COR-L47 (cell line): ENCODE measurements at places on chromosomes 16 and 17.

DNA sequence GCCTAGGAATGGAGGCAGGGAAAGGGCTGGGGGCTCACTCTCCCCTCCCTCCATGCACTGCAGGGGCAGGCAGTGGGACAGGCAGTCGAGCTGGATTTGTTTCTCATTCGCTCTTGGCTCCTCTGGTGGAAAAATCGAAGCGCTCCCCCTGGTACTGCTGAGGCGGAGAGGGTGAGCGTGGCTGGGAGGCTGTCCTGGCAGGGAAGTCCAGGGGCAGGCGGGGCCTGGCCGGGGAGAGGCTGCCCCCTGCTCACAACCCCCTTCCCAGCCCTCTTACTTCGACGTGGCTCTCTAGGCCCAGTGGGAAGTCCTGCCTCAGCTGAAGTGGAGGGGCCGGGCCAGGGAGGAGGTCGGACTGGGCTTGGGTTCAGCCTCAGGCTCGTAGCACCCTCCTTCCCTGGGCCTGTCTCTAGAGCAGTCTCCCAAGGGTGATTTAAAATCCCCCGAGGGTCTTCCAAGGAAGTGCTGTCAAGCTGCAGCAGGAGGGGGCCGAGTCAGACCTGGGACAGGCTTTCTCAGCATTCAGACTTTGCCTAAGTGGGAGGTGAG, 16.5 kb upstream of the TMEM92 start:
- DNase-seq = no peak

GRCh38 chr17:45172541-45173286, 11.0 kb downstream of the HEXIM2 start:
- DNase-seq = peak; percentile 31

GRCh38 chr16:67311607-67312488, 14.7 kb downstream of the KCTD19 start:
- no peak for DNase-seq

DNA sequence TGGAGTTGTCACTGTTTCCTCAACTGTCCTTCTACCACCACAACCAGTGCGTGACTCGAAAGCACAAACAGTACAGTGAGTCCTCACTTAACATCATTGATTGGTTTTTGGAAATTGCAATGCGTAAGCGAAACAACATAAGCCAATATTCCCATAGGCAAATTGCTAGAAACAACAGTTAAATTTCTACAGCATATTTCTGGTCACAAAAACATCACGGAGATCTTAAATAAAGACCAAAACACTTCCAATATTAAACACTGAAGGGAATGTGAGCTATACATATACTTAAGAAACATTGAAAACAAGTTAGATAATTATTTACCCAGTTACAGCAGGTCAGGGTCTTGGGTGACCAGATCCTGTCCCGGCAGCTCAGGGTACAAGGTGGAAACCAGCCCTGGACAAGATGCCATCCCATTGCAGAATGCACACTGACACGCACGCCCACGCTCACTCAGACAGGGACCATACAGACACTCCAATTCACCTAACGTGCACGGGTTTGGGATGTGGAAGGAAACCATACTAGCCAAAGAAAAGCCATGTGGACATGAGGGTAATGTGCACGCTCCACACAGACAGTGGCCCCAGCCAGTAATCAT, 4.7 kb downstream of the SLC13A5 start:
- no peak for DNase-seq

- DNase-seq = no peak
Measured at GRCh38 chr17:72063262-72063661, 57.6 kb upstream of the SOX9 start.

- no peak for DNase-seq
Measured at GRCh38 chr16:35741546-35741945, 2282.1 kb downstream of the TP53TG3F start.

- DNase-seq = no peak
Measured at GRCh38 chr17:54191261-54191660, 368.5 kb downstream of the KIF2B start.

DNA sequence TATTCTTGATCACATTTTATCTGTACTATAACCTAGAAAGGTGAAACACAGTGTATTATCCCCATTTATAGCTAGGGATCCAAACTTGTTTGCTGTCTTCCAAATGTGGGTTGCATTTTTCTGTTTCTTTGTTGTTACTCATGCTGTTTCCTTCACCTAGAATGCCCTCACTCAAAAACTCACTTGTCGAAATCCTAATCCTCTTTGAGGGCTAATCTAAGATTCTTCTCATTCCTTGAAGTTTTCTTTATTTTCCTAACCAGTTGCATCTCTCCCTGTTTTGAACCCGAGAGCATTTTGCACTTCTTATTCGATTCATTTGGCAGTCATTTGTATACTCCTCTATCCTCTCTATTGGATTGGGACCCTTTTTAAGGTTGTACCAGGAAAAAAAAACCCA, 9.6 kb downstream of the CALCOCO2 start:
- no peak for DNase-seq

DNA sequence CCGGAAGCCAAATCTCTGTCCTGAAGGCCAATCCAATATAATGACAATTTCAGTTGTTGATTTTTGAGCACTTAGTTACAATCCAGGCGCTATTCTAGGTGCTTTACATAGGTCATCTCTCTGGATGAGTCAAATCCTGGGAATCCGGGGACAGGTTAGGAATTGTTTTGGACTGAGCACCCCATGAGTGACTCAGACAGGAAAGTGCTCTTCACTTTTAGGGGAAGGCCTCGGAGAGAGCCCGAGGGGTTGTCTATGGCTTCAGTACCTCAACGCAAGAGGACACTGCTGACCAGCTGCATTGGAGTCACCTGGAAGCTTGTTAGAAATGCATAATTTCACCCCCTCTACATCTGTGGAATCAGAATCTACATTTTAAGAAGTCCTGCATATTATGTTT, 108.8 kb downstream of the IRX5 start:
- DNase-seq = no peak

- DNase-seq = no peak
Measured at GRCh38 chr17:29757788-29758187, 135.1 kb upstream of the CORO6 start.

- no peak for DNase-seq
Measured at GRCh38 chr17:54770836-54771235, 129.8 kb upstream of the TOM1L1 start.

DNA sequence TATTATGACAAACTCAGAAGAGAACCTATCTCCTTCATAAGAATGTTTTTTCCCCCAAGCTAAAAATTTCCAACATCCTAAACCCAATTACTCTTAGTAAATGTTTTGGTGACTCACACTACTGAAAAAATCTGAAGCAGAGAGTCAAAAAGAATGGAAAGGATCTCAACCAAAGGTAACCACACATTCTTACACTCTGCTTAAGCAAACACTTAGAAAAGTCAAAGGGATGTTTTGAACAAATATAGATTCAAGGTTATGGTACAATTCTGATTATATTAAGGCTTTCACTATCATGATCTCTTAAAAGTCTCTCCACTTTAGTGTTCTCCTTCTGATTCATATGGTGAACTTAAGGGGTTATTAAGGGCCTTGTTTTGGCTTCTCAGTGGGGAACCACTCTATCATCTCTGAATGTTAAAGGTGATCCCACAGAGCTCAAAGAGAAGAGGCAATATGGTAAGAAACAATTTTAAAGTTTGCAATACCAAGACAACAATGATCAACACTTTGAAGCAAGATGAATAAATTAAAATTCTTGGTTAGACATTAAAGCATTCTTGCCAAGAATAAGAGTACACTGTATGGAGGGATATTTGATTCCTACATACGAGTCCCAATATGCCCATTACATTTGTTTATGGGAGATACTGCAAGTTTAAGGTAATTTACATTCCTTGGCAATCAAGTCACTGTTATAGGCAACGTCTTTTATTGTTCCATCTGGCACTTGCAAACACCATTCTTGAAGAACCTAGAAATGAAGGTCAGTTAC, 69.2 kb downstream of the CDC27 start:
- DNase-seq = no peak

GRCh38 chr17:30376621-30377452, 1.9 kb upstream of the CPD start:
- peak; percentile 75 for DNase-seq

GRCh38 chr17:12020642-12021622, at the start of gene MAP2K4:
Gene MAP2K4, plus strand, starts transcription at chr17:12020877. Its CDS starts 10 bp downstream, at chr17:12020887.
- peak; percentile 48 for DNase-seq

- no peak for DNase-seq
Measured at GRCh38 chr17:74618451-74618850, 5.1 kb downstream of the CD300E start.

DNA sequence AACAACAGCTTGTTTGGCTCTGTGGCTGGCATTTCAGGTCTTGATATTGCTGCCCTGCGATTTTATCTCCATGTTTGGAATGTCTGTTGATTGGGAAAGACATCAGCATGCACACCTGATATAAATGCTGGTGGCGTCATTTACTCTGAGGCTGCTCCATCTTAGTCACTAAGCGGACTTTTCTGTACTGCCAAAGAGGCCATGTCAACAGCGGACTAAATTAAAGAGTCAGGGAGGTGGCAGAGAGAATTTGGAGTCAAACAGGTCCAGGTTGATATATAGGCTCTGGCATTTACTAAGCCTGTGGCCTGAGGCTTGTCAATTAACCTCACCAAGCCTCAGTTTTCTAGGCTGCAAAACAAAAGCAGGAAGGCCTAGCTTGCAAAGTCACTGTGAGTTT, 6.2 kb downstream of the RBFOX1 start:
- DNase-seq = no peak

DNA sequence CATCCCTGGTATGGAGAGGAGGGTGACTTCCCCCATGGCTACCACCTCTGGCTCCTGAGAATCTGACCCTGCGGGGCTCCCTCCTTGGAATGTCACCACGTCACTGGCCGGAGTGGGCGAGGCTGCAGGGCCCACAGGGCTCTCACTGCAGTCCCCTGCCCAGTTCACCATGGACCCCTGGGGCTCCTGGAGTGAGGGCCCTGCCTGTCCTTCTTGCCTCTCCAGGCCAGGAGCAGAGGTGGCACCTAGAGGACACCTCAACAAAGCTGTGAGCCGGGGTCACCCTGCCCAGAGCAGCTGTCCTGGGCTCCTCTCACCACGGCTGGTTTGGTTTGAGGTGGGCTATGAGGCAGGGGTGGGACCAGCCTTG, 67.8 kb upstream of the GNG13 start:
- no peak for DNase-seq

GRCh38 chr16:89406277-89406888, 84.0 kb downstream of the ANKRD11 start:
- no peak for DNase-seq

- no peak for DNase-seq
Measured at GRCh38 chr17:80425835-80426426, 11.0 kb downstream of the ENDOV start.

- peak; percentile 52 for DNase-seq
Measured at GRCh38 chr16:73545755-73546154, 497.8 kb upstream of the ZFHX3 start.

GRCh38 chr16:57947261-57947660, 23.7 kb downstream of the CNGB1 start:
- no peak for DNase-seq

GRCh38 chr17:82848022-82848592, 8.3 kb upstream of the ZNF750 start:
- DNase-seq = no peak

DNA sequence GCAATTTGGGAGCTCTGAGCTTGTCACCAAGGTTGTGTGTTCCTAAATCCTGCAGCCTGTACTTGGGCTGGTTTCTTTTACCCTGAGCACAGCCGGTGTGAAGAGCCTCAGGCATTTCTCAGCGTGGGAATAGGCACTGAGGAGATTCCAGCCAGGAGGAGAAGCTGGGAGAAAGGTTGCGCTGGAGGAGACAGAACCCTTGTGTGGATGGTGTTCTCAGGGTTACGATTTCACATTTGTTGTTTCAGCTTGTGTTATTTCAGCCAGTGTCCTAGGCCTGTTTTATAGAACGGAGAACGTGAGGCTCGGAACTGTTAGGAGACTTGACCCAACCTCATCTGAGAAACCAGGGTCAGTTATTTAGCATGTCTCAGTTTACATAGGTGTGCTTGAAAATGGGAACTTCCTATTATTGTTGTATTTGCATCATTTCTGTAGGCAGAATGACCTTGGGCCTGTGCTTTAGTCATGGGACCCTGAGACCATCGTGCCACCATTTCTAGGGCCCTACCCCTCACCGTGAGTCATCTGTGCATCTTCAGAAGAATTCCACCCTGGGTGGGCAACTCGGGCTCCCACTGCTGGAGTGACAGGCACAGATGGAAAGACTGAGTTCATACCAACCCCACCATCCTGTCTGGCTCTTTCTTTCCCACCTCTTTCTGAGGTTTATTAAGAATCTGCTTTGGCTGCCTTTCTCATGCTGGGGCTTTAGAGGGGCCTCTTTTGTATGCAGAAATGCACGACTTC, 134.9 kb downstream of the MSI2 start:
- no peak for DNase-seq

GRCh38 chr16:30335598-30336474, 19.3 kb downstream of the CD2BP2 start:
- no peak for DNase-seq

DNA sequence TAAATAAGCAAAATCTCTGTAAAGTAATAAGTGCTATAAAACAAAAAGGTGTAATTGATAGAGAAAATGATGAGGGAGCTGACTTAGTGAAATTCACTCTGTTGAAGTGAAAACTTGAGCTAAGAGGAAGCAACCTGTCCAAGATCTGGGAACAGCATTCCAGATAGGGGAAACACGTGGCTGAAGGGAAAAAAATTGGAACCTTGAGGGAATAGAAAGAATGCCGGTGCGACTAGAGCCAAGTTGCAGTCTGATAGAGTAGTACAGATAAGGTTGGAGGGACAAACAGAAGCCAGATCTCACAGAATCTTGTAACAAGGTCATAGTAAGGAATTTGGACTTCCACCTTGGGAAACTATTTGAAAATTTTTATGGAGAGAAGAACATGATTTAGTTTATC, 623 bp upstream of the DDX52 start:
- no peak for DNase-seq

- DNase-seq = no peak
Measured at GRCh38 chr17:49382556-49382955, 20.5 kb upstream of the ZNF652 start.

- no peak for DNase-seq
Measured at GRCh38 chr17:8668176-8668740, 37.7 kb upstream of the MYH10 start.

GRCh38 chr17:77404812-77405581, 264.2 kb downstream of the SEC14L1 start:
- no peak for DNase-seq

DNA sequence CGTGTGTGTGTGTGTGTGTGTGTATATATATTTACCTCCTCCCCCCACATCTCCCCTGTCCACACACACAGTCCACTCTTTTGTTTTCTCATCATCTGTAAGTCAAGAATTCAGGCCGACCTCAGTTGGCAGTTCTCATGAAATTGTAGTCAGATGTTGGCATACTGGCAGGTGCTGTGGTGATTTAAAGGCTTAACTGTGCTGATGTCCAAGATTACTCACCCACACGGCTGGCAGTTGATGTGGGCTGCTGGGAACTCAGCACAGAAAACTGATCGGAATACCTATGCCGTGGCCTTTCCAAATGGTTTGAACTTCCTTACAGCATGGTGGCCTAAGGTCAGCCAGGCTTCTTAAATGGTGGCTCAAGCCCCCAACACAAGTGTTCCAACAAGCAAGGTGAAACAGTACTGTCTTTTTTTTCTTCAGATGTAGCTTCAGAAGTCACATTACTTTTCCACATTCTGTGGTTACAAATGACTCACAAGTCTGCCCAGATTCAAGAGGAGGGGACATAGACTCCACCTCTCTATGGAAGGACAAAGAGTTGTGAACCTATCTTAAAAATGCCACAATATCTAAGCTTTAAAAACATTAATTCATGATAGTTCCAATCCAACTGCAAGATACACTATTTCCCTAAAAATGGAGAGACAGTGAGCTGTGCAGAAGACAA, 198.5 kb upstream of the HS3ST4 start:
- DNase-seq = no peak

- no peak for DNase-seq
Measured at GRCh38 chr17:72099919-72100318, 20.9 kb upstream of the SOX9 start.

- no peak for DNase-seq
Measured at GRCh38 chr16:50306287-50306686, 39.9 kb downstream of the ADCY7 start.
